ENCODE measurements at places on chromosomes 7 and 10.
A peak's percentile ranks its signal among the peaks of the same experiment; 100 is the strongest.

GRCh38 chr7:121547544-121548092 lies 151.5 kb upstream of the FAM3C start:
- DNase-seq: peak; percentile 74

GRCh38 chr7:46550864-46551263 lies 629.8 kb upstream of the IGFBP3 start:
- DNase-seq: no peak

DNA sequence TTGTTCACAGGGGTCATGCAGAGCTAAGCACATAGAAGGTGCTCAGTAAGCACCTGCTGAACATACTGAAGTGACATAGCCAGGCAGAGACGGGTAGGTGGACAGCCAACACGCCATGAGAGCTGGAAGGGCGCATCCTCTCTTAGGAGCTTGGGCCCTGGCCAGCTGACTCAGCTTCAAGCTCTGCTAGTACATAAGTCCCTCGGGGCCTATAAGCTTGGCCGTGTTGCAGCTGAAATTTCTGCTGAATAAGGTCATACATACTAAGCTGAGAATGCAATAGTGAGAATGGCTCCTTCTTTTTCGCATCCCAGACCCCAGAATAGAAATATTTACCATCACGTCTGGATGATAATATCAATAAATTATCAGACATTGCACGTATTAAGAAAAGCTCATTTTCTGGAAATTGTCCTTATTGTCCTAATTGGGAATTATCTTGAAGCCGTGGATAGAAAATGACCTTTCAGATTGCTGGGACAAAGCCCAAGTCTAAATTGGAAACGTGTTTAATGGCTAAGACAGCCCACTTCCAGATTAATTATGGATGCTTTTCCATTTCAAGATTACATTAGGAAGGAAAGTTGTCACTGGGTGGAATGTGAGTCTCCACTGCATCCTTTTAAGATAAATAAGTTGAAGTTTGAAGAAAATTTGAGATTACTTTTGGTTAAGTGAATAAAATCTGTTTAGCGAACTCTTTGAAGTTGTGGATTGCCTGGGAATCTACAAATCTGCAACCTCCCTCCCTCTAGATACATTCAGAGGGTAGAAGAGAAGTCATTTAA lies 287.1 kb upstream of the C7orf33 start:
- no peak for DNase-seq

DNA sequence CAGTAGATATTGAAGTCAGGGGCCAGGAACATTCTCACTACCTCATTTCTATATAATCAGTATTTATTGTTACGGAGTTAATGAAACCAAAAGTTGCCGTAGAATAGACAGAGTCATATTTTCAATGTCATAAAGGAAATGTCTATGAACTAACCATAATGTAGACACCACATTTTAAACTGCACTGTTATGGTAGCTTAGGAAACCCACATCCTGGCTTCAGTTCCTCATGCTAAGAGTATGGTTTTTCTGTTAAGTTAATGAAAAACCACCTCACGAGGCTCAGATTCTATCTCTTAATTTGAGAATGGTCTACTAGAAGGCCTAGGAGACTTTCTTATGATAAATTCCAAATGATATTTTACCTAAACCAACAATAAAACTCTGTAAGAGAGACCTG lies 166.5 kb downstream of the TMEM26 start:
- no peak for DNase-seq

DNA sequence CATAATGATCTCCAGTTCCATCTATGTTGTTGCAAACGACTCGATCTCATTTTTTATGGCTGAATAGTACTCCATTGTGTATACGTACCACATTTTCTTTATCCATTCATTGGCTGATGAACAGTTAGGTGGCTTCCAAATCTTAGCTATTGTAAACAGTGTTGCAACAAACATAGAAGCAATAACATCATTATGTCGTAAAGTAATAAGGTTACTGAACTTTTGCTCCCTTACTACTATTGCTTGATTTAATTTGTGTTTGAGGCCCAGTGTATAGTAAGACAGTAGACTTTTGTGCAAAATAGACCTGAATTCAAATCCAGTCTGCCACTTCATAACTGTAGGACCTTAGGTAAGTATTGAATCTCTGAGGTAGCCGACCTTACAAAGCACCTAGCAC lies 200.1 kb upstream of the CELF2 start:
- DNase-seq: no peak

DNA sequence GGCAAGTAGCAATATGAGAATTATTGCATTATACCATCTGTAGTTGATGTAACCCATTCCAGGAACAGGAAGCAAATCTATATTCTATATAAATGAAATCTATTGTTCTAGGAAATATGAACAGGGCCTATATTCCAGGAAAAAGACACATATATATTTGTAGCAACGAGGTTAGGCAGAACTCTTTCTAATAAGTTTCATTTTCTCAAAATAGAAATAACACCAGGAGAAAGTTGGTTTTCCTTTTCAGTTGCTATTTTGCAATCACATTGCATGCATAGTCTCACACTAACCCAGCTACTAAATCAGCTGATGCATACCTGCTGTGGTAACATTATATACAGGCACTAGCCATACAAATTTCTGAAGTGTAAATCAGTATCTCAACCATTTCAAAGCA lies 6.2 kb upstream of the IFIT2 start:
- DNase-seq: peak; percentile 82

DNA sequence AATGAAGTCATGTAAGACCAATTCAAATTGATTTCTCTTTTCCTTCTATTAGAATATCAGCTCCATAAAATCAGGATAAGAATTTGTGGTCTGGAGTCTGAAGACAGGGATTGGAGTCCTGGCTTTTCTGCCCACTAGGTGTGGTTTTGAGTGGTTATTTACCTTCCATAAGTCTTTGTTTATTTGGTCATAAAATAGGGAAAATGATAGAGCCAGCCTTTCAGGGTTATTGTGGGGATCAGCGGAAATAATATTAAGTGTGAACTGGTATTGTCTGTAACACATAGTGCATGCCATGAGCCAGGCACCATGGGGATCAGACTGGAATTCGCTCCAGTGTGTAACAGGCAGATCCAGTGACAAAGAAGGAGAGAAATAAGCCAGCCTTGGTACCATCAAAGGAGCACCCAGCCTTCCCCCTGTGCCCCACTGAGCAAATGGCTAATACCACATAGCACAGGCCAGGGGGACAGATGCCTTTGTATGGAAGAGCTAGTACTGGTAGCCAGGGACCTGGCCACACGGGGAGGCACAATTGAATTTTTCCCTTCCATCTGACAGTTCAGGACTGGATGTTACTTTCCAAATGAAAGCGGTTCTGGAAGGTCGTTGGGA lies 509.7 kb upstream of the PODXL start:
- DNase-seq: peak; percentile 22

DNA sequence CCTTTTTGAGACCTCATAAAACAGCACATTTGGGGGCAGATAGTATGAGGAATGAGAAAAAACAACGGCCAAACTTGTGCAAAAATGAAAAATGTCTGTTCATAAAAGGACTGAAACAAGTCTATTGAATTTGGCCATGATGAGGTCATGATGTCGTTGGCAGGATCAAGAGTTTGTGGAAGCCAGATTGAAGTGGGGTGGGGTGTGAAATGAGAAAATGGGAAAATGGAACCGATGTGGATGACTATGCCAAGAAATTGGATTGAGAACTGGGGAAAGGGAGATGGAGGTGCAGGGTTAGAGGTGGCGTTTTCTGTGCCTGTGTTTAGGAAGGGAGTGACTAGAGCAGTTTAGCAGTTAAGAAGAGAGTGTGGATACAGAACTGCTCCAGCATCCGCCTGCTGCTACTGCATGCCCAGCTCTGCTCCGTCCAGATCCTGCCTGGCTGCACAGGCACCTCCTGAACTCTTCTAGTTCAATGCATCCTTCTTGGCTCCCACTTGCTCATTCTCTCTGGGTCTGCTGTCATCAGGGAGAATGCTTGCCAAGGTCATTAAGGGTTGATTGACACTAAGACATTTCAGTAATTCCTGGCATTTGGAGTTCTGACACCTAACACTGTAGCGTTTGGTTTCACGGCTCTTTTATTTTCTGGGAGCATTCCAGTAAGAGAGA lies 111.9 kb downstream of the GALNT17 start:
- no peak for DNase-seq

DNA sequence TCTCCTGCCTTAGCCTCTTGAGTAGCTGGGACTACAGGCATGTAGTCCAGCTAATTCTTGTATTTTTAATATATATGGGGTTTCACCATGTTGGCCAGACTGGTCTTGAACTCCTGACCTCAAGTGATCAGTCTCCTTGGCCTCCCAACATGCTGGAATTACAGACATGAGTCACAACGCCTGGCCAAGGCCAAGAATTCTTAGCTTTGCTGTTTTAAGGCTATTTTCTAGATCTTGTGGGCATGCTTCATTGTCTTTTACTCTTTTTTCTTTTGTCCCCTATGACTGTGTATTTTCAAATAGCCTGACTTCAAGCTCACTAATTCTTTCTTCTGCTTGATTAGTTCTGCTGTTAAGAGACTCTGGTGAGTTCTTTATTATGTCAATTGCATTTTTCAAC lies 56.4 kb upstream of the TAS2R16 start:
- DNase-seq: no peak

GRCh38 chr7:302054-302992 lies 12.4 kb downstream of the FOXL3 start:
- no peak for DNase-seq

- peak; percentile 89 for DNase-seq
These were observed 18.2 kb downstream of the COL13A1 start for GRCh38 chr10:69819716-69820506.

GRCh38 chr7:114659409-114660125 lies 245.0 kb downstream of the FOXP2 start:
- DNase-seq: no peak

DNA sequence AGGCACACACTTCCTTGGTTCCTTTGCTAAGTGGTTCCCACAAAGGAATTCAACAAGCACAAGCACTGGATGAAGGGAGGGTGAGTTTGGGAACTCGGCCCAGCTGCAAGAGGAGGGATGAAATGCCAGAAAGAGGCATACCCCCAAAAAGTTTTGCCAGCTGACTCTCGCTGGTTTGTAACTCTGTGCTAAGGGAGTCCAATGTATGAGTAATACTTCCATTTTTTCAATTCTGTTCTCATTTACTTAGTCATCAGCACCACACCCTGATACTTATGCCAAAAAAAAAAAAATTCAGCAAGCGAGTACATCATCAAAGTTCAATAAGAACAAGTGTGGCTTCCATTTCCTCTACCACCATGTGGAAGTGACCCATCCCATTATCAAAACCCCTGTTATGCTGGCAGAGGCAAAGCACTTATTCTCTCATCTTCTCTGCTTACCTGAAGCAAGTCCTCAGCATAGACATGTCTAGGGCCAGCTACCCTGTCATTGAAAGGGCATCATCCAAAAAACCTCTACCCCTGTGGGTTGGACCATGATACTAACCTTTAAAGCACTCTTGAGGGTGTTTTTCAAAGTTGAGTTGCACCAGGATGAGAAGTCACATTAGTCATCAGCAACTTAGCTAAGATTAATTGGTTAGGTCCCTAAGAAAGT lies 6.9 kb upstream of the HYCC1 start:
- peak; percentile 91 for DNase-seq

Measured in EH (cell line).